Right lung (tissue), 10 donors: ENCODE measurements at places on chromosomes 6 and 20.
A peak's percentile ranks its signal among the peaks of the same experiment; 100 is the strongest.

DNA sequence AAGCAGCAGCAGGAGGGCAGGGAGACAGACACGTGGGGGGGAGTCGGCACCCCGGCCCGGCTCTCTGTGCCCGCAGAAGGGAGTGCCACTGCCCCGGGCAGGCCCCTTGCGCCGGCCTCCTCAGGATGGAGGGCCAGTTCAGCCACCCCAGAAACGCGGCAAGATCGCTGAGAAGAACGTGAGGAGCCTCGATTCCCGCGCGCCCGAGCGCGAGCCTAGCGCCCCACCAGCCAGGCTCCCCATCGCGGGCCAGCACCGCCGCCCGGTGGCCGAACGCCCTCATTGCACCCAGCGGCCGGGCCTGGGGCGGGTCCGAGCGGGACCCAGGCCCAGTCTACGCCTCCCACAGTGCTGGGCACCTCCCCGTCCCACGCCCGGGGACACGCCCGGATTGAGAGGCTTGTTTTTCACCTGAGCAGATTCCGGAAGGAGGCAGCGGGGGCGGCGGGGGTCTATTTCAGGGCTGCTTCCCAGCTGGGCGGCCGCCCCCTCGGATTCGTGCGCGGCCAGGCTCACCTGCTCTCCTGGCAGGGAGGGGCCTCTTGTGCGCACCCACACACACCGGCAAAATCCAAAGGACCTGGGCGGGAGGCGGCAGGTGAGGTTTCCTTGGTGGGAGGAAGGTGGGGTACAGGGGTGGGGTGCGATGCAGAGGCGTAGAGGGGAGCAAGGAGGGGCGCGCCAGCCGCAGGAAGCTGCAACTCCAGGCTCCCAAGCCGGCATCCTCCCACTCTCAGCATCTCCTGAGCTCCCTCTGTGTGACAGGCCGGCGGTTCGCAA is 9.0 kb upstream of the GRM4 start:
- DNase-seq: peak; percentile 48

DNA sequence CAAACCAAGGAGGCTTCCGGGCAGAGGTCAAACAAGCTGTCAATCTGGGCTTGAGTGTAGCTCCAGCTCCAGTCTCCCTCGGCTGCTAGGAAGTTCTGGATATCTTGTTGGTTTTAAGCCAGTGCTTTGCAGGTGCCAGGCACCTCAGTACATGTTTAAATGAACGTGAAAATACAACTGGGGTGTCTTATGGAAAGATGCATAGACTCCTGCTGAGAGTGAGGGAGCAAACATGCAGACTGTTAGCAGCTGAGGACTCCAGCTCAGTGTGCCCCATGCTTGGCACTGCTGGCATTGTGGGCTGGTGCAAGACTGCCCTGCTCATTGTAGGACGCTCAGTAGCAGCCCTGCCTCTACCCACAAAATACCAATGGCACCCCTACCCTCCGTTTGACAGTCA is 28.5 kb downstream of the ERMARD start:
- no peak for DNase-seq

DNA sequence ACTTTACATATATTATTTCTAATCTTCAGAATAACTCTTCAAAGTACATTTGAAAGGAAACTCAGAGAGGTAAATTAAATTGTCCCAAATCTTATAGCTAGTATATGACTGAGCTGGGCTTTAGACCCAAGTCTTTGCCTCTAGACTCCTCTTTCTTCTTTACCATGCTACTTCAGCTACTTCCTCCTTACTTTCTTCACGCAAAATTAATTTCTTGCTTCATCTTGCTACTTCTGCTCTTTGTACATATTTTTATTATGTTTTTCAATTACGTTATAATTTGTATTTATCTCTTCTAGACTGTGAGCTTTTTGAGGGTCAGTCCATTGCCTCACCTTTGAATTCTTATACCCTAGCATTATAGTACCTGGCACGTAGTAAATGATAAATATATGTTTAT is 5.3 kb downstream of the TMEM170B start:
- DNase-seq: no peak

DNA sequence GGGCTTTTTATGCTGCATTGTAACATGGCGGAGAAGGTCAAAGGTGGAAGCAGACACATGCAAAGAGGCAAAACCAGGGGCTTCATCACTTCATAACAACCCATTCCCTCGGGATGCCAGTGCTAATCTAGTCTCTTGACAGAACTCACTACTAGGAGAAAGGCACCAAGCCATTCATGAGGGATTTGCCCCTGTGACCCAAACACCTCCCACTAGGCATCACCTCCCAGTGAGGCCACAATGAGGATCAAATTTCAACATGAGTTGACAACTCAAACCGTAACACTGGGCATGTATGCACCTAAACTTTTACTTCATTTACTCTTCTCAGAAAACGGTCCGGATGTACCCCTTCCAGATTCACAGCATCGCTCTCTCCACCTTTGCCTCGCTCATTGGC is 61.9 kb downstream of the CDS2 start:
- DNase-seq: no peak

DNA sequence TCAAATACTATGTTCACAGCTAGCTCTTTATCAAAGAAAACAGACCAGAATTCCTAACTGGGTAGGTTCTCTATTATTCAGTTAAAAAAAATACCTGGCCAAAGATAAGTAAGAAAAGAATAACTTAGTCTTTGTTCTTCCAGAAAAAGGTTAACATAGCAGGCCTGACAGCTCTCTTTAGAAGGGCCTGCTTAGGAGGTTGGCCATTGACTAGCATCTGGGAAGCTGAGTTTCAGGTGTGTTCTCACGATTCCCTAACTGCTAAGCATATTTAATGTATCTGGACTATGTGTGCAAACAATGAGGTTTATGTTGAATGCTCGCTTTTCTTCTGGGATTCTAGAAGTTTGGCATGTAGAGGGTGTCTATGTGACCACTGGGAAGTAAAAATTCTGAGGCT is 618.9 kb downstream of the HACE1 start:
- no peak for DNase-seq

GRCh38 chr20:38290829-38291814 is 12.8 kb upstream of the BPI start:
- no peak for DNase-seq

DNA sequence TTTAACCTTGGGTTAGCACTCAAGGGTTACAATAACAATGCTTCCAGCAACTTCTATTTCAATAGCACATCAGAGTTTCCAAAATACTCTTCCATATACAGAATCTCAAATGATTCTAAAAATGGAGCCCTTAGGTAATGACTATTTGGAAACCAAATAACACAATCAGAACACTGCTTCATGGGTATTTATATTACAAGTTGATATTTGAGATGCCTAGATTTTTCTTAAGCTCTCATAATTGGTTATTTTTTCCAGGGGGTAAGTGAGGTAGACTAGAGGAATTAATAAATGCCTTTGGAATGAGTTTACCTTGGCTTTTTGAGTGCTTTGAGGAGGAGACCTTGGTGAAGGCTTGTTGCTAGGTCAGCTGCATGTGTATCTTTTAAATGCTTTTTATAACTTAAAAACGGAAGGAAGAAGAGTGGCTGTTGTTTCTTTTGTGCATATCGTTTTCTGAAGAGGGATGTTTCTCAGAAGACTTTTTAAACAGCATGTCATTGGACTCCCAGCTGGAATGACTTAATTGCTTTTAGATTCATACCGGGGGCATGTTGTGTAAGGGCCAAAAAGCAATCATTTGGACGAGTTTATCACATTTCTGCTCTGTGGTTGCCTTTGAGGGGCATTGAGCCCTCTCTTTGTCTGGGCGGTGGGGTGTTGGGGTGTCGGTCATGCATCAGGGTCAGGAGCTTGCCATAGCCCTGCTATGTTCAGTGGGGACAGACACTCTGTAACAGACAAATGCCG is 186.0 kb downstream of the DTNBP1 start:
- no peak for DNase-seq

DNA sequence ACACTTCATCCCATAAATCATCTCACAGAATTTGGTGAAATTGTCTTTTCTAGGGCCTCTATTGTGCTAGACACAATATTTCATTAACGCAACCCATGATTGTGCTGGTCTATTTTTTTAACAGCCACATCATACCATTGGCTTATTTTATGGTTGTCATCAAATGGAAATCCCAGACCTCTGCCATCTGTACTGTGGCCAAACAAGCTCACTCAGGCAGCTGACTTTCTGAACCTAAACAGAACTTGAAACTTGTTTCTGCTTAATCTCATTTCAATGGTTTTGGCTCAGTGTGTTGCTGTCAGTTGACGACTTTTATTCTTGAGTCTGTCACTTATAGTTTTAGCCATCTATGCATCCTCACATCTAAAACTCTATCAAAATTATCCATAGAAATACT is 111.8 kb downstream of the HAO1 start:
- no peak for DNase-seq

- DNase-seq: no peak
Observed at GRCh38 chr6:128903715-128904114, 20.8 kb downstream of the LAMA2 start.

- no peak for DNase-seq
Observed at GRCh38 chr20:51500311-51500710, 42.2 kb downstream of the NFATC2 start.

- no peak for DNase-seq
Observed at GRCh38 chr6:52190409-52190808, 4.2 kb downstream of the IL17A start.

- no peak for DNase-seq
Observed at GRCh38 chr6:24458941-24459340, 30.4 kb downstream of the GPLD1 start.

GRCh38 chr6:153130515-153131036 is 506 bp downstream of the RGS17 start:
- no peak for DNase-seq

DNA sequence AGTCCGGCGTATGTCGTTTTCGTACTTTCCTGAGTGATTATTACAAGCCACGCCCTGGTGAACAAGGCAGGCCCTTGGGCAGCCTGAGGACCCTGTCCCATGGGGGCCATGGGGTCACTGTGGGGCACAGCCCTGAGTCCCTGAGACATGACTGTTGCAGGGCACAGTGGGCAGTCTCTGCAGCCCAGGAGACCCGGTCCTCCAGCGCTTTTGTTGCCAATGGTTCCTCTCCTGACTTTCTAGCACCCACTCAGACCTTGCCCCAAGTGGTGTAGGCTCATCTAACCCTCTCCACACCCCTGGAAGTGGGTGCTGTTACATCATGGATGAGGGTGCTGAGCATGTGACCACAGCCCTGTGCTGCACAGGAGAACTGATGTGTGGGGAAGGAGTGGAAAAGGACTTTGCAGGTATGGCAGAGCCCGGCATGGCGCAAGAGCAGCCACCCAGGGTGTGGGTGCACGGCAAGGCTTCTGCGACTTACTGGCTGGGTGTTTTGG is 319.5 kb downstream of the TAF4 start:
- DNase-seq: no peak

- DNase-seq: peak; percentile 84
Observed at GRCh38 chr6:32969685-32970412, 1.5 kb downstream of the BRD2 start.

DNA sequence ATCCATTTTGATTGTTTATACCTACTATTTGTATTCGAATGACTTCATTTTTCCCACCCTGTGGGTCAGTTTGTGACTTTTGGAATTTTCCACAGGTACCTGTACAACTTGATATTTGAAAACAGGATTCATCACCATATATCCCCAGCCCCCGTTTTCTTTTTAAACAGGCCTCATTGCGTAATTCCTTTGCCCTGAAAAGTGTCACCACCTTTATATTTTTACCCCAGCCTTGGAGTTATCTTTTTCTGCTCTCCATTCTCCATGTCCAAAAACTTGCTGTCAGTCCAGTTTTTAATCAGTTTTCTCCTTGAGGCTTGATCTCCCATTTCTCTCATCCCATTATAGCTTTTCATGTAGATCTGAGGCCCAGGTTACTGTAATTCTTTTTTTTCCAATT is 16.6 kb downstream of the ZKSCAN8 start:
- no peak for DNase-seq

GRCh38 chr20:18613553-18613952 is 25.7 kb downstream of the DTD1 start:
- no peak for DNase-seq

DNA sequence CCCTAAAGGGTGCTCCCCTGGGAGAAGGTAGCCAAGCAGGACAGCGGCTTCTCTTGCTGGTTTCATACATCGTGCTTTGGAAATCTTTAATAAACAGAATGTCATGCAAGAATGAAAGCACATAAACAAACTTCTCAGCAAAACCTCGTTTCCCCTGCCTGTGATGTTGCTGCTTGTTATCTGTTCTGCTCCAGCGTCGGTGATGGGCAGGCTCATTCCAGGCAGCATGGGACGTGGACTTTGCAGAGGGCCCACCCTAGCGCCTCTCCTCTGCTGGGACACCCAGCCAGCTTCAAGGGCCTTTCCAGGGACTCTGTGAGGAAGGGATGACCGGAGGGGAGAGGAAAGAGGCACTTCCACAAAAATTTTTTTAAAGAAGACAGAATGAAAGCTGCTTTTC is 197.7 kb downstream of the QKI start:
- DNase-seq: no peak

GRCh38 chr6:19289457-19289856 is 547.7 kb upstream of the ID4 start:
- no peak for DNase-seq
